ENCODE measurements at places on chromosomes 2 and 18.

GRCh38 chr2:164599954-164600589, 21.2 kb downstream of the GRB14 start:
- DNase-seq = peak; percentile 90

- DNase-seq = no peak
These were observed 14.1 kb upstream of the HOXD1 start for GRCh38 chr2:176174382-176174823.

DNA sequence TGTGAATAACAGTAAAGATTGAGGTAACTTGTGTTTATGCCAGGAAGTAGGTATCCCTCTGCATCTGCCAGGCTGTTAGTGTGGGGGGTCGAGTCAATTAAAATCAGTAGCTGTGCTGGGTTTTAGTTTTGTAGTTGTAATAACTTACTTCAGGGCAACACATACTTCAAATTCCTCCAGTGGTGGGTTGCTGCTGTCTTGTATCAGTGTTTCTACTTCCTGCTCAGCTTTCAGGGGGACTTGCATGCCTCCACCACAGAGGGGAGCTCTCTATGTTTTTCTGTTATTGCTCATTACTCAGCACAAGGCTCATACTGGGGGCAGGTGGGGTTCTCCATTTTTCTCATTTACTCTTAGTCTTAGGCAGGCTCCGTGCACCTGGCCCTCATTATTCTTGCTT, 136.8 kb downstream of the CAPN13 start:
- DNase-seq = peak; percentile 62

DNA sequence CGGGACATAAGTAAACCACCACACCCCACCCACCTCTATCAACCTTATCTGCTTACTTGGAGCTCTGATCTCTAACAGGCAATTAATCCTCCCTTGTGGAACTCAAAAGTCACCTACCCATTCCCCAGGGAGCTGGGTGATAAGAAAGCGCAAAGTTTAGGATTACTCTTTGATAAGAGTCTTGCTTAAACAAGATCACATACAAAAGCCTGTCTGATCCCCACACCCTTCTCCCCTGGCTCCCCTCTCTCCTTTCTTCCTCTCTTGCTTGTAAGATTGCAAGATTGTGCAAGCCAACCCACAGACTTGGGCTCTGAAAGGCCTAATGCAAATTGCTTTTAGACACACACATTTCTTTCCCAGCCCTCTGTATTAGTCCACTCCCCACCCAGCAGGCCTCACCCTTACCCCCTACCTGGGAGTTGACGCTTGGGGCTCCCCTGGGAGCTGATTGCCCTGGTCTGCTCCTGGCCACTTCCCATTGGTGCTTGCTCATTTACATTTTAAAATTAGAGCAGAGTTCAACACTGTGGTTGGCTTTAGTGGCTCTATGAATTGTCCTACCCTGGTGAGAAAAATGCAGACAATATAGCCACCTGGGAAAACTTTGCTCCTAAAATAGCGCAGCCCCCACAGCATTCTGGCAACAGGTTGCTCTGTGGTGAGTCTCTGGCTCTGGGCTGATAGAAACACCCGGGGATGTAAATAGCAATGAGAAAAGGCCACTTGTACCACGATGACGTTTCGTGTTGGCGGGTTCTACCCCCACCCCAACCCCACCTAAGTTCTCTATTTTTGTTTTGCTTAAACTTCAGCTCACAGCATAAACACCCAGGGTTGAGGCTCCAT, 92.8 kb upstream of the MSH2 start:
- peak; percentile 96 for DNase-seq

DNA sequence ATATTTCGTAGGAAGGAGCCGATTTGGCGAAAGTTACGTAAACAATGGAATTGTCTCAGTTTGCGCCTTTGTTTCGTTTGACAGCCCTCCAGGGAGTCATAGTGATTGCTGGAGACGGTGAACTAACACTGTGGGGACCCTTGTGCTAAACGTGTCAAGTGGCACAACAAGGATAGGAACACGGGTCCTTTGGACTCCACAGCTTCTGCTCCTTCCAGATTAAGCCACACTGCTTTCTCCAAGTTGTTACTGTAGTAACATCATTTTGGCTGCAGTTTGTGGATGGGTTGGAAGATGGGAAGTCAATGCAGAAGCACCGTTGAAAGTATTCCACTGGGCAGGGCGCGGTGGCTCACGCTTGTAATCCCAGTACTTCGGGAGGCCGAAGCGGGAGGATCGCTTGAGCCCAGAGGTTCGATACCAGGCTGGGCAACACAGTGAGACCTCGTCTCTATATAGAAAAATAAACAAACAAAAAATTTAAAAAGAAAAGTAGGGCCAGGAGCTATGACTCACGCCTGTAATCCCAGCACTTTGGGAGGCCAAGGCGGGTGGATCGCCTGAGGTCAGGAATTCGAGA, 636 bp upstream of the IMMT start:
- DNase-seq = no peak

DNA sequence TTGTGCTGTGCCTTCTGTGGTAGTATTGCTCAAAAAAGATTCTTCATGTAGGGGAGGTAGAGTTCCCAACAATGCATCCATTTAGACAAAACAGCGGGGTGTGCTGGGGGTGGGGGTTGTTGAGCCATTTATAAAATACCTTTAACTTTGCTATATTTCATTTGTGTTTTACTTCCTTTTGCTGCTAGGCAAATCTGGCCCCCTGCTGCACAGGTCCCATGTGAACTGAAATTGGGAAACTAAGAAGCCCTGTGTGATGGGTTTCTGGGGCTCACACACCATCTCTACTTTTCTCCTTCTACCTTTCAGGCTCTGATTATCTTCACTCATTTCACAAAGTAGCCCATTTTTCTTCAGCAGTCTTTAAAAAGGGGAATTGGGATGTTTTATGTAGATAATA, 52.7 kb upstream of the ITGA4 start:
- DNase-seq = no peak

GRCh38 chr2:62196278-62196901, 475 bp downstream of the B3GNT2 start:
- DNase-seq = peak; percentile 73

DNA sequence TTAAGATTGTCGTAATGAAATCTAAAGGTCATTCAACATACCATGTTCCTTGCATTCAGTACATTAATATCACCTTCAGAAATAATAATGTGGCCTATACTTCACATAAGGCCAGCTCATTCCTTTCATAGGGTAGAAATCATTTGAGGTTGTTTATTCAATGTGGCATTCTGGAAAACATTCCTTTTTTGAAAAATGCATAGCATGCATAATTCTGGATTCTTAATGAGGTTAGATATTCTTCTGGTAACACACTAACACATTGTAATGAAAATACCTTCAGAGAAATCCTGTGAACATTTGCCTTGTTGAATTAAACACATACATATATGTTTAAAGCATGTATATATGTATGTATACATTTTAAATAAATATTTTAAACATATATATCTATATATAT, 204.6 kb upstream of the KCNH7 start:
- DNase-seq = no peak

Data from mesendoderm (in vitro differentiated cells).